ENCODE measurements at places on chromosomes 5 and 9.

GRCh38 chr9:125099816-125100215 is 43.5 kb downstream of the SCAI start:
- no peak for DNase-seq

DNA sequence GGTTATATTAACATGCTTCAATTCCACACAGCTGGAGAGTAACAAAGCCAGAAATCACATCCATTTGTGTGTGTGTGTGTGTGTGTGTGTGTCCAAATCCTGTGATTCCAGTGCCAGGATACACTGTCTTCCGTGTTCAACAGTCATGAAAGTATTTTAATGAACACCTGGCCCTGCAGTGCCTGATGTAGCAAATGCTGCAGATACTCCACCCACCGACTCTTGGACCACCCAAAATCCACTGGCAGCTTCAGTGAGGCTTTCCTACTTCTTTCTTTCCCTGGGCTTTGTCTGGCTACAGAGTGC is 13.1 kb upstream of the INSYN2B start:
- no peak for DNase-seq

DNA sequence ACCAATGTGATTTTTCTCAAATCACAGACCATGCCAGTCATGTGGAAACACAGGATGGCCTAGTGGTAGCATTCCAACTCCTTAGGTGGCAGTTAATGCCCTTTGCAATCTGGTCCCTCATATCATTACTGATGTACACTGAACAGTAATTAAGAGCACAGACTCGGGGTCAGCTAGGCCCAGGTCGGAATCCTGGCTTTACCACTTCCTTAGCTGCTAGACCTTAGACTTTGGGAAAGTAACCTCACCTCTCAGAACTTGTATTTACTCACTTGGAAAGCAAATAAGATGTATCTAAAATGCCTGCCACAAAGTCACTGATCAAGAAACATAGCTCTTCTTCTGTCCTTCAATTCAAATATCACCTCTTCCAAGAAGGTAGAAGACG is 112.8 kb downstream of the MAPKAP1 start:
- DNase-seq, result no peak

DNA sequence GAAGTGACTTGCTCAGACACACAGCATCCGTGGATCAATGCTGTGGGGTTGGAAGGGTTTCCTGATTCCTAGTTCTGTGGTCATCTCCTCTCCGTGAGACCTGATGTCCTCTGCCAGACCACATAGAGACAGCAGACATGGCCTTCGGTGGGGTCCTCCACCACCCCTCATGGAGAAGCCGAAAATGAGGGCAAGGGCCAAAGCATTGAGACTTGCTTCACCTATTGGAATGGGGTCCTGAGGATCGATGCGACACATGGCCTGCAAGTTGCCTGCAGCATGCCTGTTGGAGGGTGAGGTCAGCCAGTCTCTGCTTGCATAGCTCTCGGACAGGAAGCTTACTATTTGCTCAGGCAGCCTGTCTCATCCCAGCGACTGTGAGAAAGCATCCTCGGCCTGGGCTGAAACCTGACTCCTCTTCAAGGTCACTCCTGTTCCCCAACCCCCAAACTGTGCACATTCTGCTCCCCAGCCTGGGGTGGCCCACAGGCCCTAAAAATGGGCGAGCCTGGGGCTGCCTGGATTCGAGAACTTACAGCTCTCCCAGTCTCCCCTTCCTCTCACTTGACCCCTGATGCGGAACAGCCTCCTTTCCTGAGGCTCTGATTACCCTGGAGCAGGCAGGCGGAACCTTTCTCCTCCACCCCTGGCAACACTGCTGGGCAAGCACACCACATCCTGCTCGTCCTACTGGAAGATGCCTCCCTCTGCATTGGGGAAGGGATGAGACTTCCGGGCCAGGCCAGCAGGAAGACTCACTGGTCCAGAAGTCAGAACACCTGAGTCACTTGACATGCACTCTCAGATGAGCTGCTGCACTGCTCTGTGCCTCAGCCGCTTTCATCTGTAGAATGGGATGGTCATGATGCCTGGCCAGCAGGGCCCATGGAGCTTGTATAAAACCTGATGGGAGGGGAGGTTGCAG is 186.9 kb downstream of the RGS3 start:
- DNase-seq, result no peak

- no peak for DNase-seq
Measured at GRCh38 chr5:5340206-5340729, 82.2 kb upstream of the ICE1 start.

GRCh38 chr5:140107312-140108092 is 6.4 kb upstream of the PURA start:
- peak; percentile 89 for DNase-seq

- no peak for DNase-seq
Measured at GRCh38 chr5:318341-318897, 3.1 kb upstream of the AHRR start.

DNA sequence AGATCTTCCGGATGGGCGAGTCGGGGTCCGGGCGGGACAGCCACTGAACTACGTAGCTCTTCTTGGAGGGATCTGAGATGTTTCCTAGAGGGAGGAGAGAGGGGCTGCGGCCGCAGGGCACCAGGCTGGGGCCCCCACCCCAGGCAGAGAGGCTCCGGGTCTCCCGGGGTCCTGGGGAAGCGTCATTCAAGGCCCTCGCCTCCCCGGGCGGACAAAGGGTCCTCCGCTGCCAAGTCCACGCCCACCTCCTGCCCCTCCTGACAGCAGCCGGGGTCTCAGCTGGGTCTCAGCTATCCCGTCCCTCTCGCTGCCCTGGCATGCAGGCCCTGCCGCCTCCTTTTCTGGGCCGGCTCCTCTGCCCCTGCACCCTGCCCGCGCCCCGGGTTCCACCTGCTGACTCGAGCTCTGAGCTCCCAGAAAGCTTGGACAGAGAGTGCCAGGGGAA is 61.5 kb downstream of the ZNF354C start:
- no peak for DNase-seq
